ENCODE measurements at places on chromosomes 7 and 10. TPM values are rescaled to one million over a fixed set of nuclear protein-coding genes. Genes with fewer than 3 reads are reported as not detected.

The PNLIP gene
- polyA plus RNA-seq, result not detected

The SFTPA1 gene
- polyA plus RNA-seq, result 0.21 TPM

The IGF2BP3 gene
- 0.75 TPM for polyA plus RNA-seq

The PGAM2 gene
- 1.00 TPM for polyA plus RNA-seq

The ADAM12 gene
- 0.87 TPM for polyA plus RNA-seq

The TRA2A gene
- 35.4 TPM for polyA plus RNA-seq

The ITGB8 gene
- 3.3 TPM for polyA plus RNA-seq

The MSMB gene
- not detected for polyA plus RNA-seq

The SH3PXD2A gene
- polyA plus RNA-seq, result 8.4 TPM

Data from small intestine (tissue), 16 donors.